Peyer's patch (tissue), 4 donors: ENCODE measurements at places on chromosomes 16 and 17.

DNA sequence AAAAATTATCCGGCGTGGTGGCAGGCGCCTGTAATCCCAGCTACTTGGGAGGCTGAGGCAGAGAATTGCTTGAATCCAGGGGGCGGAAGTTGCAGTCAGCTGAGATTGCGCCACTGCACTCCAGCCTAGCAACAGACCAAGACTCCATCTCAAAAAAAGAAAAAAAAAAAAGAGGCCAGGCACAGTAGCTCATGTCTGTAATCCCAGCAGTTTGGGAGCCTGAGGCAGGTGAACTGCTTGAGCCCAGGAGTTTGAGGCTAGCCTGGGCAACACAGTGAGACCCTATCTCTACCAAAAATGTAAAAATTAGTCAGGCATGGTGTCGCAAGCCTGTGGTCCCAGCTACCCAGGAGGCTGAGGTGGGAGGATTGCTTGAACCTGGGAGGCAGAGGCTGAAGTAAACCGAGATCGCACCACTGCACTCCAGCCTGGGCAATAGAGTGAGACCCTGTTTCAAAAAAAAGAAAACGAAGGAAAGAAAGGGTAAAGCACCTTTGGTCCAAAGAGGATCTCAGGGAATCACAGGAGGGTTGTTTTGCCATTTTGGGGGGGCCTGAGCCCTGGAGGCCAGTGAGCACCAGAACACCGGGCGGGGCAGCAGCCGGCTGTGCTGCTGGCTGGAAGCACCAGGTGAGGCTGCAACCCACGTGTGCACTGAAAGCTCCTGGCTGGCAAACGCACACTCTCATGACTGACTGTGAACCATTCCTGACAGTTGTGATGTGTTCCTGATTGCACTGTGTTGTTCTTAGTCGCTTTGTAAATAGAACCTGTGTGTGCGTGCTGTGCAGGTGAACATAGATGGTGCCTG, 18.4 kb downstream of the HS3ST6 start:
- DNase-seq: no peak

DNA sequence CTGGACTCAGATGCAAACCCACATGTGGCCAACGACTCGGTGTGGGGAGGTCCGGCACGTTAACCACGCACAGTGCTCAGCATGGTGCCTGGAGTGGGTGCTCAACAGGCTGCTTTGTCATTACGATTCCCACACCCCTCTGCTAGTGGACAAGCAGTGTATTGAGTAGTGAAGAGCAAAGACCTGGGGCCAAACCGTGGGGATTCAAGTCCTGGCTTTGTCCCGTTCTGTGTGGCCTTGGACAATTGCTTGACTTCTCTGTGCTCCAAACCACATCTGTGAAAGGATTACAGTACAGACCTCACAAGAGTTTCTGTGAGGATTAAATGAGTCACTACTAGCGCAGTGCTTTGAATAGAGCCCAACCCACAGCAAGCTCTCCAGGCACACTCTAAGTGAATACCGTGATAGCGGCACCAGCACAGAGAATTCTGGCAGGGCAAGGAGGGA, 33.8 kb downstream of the TRPV2 start:
- no peak for DNase-seq

DNA sequence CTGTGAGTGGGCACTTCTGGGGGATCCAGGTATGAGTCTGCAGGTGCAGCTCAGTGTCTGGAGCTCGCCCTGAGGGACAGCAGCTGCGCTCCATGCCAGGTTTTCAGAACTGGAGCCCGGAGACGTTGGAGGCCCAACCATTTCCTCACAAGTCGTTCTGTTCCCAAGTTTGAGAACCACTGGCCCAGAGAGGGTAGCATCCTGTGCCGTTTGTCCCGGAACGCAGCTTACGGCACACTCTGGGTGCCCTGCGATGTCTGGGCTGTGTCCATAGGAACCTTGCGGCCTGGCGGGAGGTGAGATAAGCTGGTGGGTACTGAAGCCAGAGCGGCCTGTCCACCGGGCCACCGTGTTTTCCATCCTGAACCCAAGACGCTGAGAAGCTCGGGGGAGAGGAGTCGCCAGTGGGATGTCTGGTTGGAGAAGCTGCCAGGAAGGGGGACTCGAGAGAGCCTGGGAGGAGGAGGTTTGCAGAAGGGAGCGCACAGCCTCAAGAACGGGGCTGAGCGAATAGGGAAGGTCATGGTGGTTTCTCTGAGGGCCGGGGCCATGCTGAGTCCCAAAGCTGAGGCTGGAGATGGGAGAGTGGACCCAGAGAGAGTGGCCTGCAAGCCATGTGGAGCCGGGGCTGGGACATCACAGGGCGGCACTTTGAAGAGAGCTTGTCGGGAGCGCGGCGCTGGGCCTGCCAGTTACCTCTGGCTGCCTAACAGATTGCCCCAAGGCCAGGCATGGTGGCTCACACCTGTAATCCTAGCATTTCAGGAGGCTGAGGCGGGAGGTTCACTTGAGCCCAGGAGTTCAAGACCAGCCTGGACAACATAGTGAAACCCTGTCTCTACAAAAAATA, 211.0 kb upstream of the GSE1 start:
- peak; percentile 42 for DNase-seq

DNA sequence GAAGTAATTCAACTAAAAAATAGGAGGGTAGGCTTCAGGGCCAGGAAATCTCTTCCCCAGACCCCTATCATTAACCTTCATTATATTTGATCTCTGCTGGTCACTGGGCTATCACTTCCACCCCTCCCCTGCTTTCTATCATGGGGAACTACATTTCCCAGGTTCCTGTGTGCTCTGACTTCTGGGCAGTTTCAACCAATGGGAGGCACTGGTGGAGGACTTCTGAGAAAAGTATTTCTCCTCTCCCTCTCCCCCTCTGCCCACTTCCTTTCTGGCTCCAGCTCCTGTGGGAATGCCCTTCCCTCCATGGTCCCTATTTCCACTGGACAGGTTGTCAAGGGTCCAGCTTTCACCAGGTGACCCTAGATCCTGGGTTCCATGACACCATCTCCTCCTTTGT, 364.4 kb downstream of the C16orf95 start:
- DNase-seq: no peak

DNA sequence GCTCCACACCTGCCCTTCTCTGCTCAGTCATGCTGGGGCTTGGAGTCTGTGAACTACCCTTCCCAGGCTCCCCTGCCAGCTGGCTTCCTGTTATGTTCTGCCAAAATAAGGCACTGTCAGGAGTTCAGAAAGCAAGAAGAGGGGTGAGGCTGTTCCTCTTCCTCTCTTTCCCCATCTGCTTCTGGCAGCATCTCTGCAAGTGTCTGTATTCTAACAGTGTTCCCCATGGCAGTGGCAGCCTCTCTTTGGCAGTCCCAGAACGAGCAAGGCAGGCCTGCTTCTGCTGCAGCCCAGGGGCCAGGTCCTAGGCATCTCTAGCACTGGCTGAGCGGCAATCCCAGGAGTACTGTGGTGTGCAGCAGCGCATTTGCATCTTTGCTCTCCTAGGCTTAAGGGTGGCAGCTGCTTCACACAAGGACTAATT, 219.1 kb downstream of the STX8 start:
- no peak for DNase-seq

DNA sequence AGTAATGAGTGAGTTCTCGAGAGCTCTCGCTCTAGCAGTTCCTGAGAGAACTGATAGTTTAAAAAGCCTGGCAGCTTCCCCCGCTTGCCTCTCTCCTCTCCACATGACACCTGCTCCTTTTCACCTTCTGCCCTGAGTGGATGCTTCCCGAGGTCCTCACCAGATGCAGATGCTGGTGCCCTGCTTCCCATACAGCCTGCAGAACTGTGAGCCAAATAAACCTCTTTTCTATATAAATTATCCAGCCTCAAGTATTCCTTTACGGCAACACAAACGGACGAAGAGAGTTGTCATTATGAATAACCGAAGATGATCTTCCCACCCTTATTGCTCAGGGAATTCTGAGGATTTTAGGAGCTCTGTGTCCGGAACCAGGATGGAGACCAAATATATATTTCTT, 41.9 kb upstream of the ZCCHC14 start:
- no peak for DNase-seq

DNA sequence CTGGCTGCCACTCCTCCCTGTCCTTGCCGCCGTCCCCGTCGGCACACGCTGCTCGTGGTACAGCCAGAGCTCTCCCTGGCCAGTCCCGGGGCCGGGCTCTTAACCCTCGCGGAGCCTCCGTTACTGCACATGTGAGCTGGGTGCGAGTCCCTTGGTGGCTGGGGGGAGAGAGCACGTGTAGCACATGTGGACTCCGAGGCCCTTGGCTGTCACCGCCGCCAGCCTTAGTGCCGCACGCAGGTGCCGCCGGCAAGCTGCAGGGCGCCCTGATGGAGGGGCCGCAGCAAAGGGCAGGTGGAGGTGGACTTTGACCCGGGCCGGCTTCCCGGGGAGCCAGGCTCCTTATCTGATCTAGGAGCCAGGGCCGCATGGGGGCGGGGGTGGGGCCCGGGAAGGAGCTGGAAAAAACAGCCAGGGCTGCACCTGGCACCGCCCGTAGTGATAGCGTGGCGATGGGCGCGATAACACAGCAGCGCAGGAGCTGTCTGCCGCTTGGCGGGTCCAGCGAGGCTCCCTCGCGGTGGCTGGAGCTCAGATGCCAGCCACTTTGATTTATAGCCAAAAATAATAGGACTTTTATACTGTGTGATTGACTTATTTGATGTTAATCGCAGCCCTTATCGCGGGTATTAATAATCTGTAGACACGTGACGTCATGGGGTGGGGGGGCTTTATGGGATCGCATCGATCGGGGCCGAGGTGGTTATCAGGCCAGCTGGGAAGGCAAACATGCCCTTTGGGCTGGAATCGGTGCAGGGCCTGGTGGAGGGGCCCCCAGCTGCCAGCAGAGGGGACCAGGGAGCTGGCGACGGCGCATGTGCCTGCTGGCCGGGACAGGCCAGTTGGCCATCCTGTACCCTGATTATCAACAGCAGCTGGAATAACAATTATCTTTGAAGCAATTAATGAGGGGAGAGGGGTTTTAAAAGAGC, 35.1 kb downstream of the ZFPM1 start:
- DNase-seq: peak; percentile 99

DNA sequence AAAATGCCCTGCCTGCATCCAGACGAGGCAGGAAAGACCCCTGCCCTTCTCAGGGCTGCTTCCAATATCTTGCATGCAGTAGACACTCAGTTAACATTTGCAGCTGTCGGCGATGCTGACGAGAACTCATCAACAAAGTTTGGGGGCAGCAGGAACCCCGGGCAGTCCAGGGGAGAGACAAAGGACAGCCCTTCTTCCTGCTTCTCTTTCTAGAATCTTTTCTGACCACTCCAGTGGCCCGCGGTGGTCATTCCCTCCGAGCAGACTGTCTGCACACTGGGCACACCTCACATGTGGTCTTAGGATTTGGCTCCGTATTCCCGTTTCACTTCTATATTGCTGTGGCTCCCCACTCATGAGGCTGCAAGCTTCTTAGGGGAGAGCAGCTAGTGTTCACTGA, 31.0 kb upstream of the MFSD6L start:
- DNase-seq: no peak

- no peak for DNase-seq
These were observed 55.4 kb upstream of the DOC2B start for GRCh38 chr17:236641-237405.

- DNase-seq: no peak
These were observed 91.4 kb upstream of the CCL2 start for GRCh38 chr17:34163646-34164045.

- DNase-seq: no peak
These were observed 237.2 kb downstream of the GSG1L start for GRCh38 chr16:27826081-27826892.

DNA sequence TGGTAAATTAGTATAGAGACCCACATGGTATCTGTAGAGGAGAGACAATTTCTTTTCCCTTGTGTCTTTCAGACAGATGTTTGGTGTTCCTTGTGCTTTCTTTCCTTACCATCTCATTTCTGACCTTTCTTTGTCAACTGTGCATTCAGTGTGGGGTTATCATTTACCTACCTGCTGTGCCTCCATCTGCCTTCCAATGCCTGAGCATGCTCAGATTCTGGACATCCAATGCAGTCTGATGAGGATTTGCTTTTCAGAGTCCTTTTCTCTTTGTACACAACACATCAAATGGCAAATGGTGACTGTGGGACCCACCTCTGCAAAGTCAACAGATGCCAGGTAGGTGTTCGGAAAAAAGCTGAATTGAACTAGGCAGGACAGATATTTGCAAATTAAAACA, 364.8 kb downstream of the CA10 start:
- DNase-seq: no peak

DNA sequence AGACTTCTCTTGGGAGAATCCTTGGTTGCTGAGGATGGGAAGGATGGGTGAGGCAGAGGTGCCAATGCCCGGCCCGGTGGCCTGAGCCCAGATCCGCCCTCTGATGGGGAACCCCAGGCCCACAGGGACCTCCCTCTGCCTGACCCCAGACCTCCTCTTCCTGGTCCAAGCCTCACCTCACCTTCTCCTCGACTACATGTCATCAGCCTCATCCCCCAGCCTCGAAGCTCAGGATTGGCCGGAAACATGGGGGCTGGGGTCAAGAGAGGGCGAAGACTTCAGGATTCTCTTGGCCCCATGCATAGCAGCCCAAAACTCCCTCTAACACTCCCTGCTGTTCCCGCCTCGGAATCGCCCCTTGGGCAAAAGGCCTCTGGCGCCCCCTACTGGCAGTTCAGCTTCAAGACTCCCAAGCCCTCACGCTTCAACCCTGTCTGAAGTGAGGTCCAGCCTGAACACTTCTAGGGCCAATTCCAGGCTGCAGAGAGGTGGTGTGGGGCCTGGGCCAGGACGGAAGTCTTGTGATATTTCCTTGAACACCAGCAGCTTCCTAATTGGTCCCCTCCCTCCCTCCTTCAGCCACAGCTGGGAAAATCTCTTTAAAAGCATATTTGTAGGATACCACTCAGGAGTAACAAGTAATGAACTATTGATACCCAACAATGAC, 47.2 kb downstream of the ARHGAP27 start:
- peak; percentile 93 for DNase-seq

GRCh38 chr17:56833057-56833808, 487 bp downstream of the C17orf67 start:
- DNase-seq: peak; percentile 77

DNA sequence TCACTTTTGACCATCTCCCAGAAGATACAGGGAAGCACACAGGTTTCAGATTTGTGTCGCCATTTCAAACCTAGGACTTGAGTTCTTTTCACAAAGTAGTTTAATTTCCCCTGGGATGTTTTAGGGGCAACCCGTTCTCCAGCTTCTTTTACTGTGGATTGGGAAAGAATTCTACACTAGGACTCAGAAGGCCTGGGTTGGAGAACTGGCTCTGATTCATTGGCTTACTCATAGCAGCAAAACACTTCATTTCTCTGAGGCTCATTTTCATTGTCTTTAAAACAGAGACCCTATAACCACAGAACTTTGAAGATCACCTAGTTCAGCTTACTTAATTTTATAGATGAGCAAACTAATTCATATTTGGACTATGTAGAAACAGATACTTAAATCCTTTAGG, 175.9 kb upstream of the SALL1 start:
- no peak for DNase-seq
